ENCODE measurements at places on chromosomes 16 and 17.
A peak's percentile ranks its signal among the peaks of the same experiment; 100 is the strongest.

GRCh38 chr16:68236826-68237242 is 907 bp upstream of the ESRP2 start:
- no peak for DNase-seq

- no peak for DNase-seq
These were observed 94.2 kb downstream of the MAP2K4 start for GRCh38 chr17:12114686-12115418.

GRCh38 chr16:54930005-54930868 is at the start of gene IRX5:
Gene IRX5, plus strand, starts transcription at chr16:54930865. Its CDS starts 334 bp downstream, at chr16:54931199.
- peak; percentile 92 for DNase-seq

GRCh38 chr16:4610011-4611005 is 4.4 kb downstream of the UBALD1 start:
- no peak for DNase-seq

DNA sequence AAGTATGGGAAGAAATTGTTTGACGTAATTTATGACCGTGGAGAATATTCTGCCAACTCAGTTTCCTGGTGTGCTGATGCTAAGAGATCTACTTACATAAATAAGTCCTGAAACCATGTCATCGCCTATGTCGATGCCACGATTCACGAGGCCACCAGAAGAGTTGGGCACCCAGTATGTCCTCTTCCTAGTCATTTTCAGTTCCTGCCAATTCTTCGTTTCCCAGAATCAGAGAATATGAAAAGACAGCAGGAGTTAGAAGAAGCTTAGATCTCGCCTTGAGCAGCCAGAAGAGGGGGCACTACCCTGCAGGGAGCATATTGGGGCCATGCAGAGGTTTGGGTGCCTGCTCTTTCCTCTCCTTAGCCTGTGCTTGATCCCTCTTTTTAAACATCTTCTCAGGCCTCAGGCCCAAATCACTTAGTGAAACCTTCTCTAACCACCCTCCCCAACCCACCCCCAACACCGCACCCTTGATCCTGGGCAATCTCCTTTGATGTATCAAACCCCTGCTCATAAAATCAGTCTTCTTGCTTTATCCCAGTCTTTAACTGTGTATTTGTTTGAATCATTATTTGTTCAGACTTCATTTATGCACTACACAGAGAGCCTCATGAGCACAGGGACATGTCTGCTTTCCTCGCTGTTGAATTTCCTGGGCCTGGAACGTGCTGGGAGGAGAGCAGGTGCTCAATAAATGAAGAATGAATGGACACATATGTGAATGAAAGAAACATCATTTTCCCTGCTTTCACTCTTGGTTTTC is 12.2 kb upstream of the LONP2 start:
- peak; percentile 30 for DNase-seq

DNA sequence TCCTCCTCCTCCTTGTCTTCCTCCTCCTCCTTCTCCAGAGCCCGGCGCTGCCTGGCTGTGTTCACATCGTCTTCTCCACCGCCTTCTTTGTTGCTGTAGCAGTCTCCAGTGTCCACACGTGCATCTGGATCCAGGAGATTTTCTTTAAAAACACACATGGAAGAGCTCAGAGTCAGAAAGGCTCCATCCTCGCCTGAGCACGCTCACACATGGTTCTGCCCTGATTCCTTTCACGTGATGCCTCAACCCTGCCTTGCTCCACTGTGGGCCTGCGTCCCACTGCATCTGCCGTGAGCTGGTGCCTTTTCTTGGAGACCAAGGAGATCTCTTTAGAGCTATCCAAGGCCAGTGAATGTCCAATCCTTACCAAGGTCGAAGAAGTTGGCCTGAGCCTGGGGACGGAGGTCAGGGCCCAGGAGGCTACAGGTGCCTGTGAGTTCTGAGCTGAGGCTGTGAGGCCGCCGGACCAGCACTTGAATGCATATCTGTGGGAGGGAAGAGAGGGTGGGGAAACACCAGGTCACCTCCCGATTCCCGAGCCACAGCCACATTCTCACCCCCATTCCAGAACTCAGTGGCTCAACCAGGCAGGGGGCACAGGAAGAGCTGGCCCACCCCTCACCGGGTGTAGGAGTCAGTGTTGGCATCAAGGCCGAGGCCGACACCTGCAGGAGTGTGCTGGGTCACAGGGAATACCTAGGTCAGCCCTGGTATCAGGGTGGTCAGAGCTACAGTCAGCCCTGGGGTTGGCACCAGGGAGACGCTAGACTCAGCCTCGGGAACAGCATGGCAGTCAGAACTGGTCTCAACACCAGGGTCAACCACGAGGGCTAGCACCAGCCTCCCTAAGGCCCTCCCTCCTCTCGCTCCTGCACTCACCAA is 37.6 kb downstream of the HASPIN start:
- DNase-seq: no peak

GRCh38 chr16:27462200-27462845 is 60.3 kb downstream of the IL21R start:
- no peak for DNase-seq

DNA sequence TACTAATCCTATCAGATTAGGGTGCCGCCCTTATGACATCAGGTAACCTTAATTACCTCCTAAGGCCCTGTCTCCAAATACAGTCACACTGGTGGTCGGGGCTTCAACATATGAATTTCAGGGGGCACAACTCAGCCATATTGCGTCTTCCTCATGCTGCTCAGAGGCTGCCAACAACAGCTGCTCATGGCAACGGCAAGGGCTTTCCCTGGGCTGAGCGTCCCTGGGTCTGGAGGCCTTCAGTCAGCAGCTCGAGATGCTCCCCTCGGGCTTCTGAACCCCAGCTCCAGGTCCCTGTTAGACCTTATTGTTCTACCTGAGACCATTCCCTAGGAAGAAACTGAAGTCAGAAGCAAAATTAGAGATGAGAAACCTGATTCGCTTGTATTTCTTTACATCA is 157.2 kb downstream of the TMEM132E start:
- DNase-seq: no peak
